ENCODE measurements at places on chromosomes 1 and 21.

- DNase-seq: no peak
These were observed 48.8 kb downstream of the RPS6KC1 start for GRCh38 chr1:213099682-213100399.

GRCh38 chr1:230322421-230322756, 103.7 kb downstream of the PGBD5 start:
- no peak for DNase-seq

DNA sequence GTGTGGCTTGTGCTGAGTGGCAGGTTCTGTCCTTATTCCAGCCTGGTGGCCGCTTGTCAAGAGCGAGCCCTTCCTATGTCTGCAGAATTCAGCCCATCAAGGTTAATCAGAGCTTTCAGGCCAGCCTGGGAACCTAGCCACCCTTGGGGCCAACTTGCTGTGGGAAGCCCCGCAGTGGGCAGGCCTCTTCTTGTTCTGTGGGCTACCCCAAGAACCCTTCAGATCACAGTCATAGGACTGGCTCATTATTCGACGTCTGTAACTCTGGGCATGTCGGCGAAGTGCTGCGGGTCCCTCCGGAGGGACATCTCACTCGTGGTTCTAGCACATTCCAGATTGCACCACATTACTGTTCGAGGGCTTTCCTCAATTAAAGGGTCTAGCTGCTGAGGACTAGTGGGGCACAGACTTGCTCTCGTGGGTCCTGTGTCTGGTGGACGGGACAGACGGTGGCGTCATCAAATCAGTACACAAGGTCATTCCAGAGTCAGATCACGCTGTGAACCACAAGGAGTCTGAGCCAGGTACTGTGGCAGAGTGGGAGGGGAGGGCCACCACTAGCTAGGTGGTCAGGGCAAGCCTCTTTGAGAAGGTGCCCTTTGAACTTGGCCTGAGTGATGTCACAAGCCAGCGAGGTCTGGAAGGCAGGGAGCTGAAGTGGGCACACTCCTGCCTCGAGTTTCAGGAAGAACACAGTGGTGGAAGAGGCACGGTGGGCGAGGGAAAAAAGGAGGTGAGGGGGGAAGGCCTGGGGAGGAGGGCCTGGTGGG, 20.3 kb upstream of the TNFRSF1B start:
- no peak for DNase-seq

GRCh38 chr1:6603915-6604558, 1.4 kb upstream of the KLHL21 start:
- no peak for DNase-seq

DNA sequence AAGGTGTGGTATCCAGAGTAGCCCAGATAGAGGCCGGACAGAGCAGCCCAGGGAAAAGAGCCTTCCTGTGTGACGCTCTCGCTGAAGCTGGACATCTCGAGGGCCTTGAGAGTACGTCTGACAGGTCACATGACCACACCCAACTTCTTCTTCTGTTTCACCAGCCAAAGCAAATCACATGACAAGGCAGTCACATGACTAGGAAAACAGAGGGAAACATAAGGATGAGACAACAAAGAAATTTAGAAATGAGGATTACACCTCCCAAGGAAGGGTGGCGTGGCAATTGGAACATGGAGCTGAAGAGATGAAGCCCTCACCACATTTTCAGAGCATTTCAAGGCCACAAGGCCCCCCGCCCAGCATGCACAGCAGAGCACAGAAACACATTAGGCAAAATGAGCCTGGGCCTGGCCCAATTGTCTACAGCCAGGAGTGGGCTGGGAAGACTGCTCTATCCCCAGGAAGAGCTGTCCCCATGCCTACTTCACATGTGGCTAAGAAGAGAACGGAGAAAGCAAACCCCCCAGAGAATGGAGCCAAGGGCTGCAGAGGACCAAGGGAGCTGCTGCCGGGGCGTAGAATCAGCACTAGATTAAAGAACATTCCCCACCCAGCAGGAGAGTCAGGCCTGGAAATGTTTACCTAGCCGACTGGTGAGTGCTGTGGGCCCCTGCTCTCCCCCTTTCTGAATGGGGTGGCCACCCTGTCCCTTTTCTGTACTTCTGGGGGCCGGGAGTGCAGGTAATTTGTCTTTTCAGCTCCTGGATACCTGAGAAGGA, 305.1 kb downstream of the NPHP4 start:
- no peak for DNase-seq

- no peak for DNase-seq
These were observed 1.8 kb downstream of the SWT1 start for GRCh38 chr1:185158800-185159199.

DNA sequence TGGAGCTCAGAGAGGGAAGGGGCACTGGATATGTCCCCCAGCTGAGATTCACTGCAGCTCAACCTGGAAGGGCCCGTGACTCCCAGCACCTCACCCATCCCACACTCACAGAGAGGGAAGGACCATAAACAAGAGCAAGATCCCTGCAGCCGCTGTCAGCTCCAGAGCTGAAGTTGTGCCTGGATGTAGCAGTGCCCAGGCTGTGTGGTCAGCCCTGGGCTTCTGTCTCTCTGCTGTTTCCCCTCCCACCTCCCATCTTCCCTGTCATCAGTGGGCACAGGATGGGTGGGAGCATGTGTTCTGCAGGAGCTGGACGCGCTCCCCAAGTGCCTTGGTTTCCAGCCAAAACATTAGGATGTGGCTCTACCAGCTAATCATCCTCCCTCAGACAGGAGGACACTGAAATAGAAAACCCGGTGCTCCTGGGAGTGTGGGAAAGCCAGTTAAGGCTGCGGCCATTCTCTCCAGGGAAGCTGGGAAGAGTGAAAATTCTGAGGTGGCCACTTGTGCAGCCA, 282.7 kb downstream of the NPHP4 start:
- DNase-seq: no peak

GRCh38 chr1:99481391-99481996, 164.4 kb upstream of the PALMD start:
- peak; percentile 83 for DNase-seq

GRCh38 chr1:153513023-153513422, 22.8 kb downstream of the S100A6 start:
- DNase-seq: no peak

GRCh38 chr1:167427848-167428247, 90.5 kb downstream of the CD247 start:
- no peak for DNase-seq

DNA sequence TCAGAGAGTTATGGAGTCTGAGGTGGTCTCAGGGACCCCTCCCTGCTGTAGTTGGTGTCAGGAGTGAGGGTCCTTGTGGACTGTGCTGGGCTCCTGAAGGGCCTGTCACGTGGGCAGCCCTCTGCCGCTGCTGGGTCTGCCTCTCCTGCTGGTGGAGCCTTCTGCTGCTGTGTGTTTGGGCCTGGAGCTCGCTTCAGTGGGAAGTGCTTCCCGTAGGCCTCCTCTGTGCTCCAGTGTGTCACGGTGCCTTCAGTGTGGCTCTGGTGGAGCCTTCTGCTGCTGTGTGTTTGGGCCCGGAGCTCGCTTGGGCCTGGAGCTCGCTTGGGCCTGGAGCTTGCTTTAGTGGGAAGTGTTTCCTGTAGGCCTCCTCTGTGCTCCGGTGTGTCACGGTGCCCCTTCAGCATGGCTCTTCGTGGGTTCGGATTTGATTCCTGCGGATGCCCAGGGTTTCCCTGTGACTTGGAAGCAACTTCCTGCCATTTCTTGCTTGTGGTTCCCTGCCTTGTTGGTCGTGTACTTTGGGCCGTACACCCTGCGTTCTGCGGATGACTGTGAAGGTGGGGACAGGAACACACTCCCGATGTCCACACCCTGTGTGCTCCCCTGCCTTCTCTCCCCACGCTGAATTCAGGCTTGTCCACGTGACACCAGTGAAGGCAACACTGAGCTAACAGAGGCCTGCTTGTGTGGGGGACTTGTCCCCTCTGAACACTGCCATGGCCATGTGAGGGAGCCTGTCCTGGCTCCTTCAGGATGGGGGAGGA, 19.5 kb downstream of the C1orf174 start:
- no peak for DNase-seq

DNA sequence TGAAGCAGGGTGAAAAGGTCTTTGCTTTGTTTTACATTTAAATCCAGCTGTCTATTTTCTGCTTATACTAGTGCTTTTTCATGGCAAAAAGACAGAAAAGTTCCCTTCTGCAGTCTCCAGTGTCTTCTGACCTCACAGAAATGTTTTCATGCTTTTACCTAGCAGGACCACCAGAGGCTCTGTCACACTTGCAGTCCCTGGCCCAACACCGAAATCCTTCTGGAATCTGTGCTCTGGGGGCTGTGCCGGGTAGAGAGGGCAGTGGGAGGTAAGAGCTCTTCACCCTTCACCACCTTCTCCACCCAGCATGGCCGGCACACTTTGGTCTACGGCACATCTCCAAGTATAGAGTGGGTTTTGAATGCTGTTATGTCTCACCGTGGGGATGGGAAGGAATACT, 20.8 kb downstream of the GNAT2 start:
- peak; percentile 35 for DNase-seq

Data from hematopoietic multipotent progenitor cell treated with erythropoietin and hydrocortisone succinate and interleukin-3 and kit ligand, for 4 days (in vitro differentiated cells).